ENCODE measurements at places on chromosomes 4 and X.

GRCh38 chr4:156186111-156186510, 232.4 kb upstream of the CTSO start:
- DNase-seq = no peak

DNA sequence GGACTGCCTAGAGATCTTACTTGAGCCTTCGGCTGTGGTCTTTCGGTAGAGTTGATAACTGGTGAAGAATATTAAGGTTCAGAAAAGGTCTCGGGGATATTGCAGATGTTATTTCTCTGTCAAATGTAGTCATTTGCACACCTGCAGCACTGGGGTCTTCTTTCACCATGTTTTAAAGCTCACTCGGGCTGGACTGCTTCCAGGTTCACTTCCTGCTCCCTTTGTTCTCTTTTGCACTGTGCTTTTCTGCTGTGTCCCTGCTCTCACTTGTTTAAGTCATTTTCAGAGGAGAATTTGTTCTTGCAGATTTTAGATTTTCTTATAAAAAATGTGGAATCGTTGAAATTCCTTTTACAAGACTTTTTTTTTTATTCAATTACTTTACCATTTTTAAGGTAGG, 68.5 kb downstream of the BMPR1B start:
- DNase-seq = no peak

DNA sequence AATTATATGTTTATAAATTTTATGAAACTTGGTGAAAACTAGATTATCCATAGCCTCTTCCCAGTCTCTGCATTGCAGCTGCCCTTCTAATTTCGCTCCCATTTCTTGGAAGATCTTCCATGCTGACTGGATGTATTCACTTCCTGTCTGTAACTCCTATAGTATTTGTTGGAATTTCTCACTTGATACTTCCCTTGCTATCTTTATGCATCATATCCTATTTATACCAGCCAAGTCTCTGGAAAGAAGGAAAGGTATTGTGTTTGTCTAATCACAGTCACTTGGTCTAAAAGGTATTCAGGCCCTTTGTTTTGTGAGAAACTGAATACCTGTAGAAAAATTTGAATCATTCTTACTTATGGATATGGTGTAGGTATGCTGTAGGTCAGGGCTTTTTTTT, 870.9 kb upstream of the FRG1 start:
- no peak for DNase-seq

DNA sequence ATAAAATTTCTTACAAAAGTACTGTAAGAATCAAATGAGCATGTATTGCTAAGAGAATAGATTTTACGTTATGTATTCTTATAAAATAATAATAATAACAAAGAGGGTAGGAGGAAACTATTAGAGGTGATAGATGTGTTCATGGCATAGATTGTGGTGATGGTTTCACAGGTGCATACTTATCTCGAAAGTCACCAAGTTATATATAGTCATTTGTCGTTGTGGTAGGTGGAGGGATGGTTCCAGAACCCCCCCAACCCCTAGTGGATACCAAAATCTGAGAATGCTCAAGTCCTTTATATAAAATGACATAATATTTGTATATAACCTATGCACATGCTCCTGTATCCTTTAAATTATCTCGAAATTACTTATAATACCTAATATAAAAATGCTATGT, 36.7 kb upstream of the H2AZ1 start:
- DNase-seq = no peak

- DNase-seq = no peak
Observed at GRCh38 chrX:148024425-148025148, 43.5 kb downstream of the FMR1NB start.

DNA sequence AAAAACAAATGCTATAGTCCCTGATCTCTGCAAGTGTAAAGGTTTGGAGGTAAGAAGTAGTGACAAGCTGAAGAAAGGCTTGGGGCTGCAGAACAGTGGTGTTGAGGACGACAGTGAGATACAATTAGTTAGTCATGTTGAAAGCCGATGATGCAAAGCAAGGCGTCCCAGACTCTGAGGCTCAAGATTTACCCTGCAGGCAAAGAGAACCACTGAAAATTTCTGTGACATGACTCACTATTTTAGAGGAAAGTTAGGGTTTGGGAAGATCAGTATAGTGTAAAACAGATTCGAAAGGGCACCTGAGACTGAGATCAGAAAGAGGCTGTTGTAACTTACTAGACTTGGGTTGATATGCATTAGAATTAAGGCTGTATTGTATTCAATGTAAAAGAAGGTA, 281.3 kb upstream of the FTHL17 start:
- DNase-seq = peak; percentile 42

DNA sequence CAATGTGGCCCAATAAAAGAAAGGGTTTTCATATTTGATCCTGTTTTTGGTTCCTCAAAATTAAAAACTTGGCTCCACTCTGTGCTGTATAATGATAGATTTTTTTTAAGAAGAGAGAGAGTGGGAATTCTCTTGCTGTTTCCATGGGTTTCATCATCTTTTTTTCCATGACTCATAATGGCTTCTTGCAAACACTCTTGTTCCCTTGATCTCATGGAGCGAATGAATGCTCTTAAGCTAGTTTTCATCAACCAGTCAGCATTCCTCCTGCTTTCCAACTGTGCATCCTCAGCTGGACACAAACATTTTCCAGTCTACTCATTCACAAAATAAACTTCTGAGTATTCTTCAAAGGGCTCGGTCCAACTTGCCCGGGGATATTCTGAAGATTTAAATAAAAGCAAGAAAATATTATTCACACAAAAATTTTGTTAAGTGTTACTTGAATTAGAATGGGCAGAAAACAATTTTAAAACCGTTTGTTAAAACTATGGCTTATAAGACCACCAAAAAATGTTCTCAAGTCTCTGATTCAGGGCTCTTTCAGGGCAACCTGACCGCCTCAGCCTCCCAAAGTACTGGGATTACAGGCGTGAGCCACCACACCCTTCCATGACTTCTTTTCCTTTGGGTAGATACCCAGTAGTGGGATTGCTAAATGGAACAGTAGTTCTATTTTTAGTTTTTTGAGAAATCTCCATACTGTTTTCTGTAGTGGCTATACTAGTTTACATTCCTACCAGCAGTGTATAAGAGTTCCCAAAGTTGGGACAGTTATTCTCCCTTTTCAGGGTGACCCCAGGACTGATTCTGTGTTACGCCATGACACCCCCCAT, 64.7 kb downstream of the TMEM156 start:
- peak; percentile 97 for DNase-seq

DNA sequence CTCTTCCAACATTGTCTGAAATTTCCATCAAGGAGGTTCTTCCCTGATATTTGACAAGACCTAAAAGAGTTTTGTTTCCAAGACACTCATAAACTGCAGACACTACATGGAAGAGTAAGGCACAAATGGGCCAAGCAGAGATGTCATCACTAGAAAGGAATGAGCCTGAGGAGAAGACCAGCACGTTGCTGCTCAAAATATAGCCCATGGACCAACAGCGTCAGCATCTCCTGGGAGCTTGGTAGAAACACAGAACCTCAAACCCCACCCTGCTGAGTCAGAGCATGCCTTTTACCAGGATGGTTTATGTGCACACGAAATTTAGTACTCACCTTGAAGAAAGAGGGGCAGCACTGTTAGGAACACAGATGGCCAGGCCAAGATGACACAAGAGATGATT, 128.7 kb upstream of the MID1 start:
- peak; percentile 41 for DNase-seq

DNA sequence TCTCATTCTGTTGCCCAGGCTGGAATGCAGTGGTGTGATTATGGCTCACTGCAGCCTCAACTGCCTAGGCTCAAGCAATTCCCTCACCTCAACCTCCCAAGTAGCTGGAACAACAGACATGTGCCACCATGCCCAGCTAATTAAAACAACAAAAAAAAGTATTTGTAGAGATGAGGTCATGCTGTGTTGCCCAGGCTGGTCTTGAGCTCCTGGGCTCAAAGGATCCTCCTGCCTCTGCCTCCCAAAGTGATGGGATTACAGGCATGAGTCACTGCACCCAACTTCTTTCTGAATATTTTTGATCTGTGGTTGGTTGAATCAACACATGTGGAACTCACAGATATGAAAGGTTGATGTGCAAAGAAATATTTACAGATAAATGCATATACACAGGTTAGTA, 18.5 kb upstream of the SEPTIN11 start:
- no peak for DNase-seq

DNA sequence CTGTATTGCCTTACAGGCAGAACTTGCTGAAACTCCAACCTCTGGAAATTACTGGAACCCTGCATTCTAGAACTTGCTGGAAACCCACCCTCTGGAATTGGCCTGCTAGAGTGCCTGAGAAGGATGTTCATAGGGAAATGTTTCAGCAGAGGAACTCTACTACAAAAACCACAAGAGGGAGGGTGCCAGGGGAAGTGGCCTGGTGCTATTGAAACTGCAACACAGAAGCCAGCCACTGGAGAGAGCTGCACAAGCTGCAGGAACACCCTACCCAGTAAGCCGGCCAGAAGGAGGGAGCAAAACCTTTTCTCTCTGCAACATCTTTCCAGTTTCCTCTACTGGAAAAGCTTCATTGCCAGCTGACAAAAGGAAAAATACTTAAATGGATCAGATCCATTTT, 2.5 kb upstream of the BRWD3 start:
- DNase-seq = no peak

- DNase-seq = no peak
Observed at GRCh38 chr4:168632301-168632725, 135.5 kb downstream of the PALLD start.

DNA sequence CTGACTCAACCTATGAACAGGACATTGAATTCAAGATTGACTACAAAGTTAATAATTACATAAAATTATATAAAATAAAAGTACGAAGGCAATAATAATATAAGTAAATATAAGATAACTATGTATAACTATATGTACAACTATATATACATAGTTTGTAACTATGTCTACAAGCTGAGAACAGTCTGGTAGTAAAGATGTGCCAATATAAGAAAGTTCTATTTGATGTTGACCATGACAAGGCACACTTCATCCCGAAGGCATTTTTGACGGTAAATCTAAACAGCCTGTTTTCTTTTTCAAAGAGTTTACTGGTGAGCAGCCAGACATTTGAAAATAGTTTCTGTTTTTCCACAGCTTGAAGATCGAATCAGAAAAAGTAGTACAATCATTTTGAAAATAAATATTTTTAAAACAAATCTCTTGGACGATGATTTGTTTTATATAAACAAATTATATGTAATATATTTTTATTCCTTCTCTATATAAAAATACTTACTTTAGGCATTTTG, 112.9 kb downstream of the CEP44 start:
- DNase-seq = no peak

- DNase-seq = peak; percentile 70
Observed at GRCh38 chr4:169256101-169256612, 14.6 kb downstream of the SH3RF1 start.

- DNase-seq = peak; percentile 80
Observed at GRCh38 chr4:25767877-25768725, 94.7 kb downstream of the SEL1L3 start.

- no peak for DNase-seq
Observed at GRCh38 chr4:56302760-56303159, 84.5 kb downstream of the AASDH start.

DNA sequence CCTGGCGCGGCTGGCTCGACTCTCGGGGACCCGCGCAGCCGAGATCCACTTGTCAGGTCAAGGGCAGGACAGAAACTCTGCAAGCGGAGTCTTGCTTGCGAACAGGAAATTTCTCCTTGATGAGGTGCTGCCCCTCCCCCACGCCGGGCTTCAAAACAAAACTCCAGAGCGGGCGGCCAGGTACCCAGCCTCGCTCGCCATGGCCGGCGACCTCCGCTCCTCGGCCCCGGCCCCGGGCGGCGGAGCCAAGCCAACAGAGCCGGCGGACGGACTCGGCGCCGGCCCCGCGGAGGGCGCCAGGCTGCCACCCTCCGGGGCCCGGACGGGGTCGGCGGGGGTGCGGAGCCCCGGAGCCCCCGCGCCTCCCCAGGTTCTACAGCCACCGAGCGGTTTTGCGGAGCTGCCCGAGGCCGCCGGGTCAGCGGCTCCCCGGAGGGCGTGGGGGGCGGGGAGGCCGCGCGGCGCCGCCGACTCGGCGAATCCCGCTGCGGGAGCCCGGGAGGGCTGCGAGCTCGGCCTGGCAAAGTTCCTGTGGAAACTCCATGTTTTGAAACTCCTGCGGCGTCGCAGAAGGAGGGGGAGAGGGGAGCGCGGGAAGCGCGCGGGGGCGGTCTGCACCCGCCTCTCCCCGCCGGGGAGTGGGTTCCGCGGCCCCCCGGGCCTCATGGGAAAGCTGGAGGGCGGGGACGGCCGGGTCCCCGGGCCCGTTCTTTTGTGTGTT, 11.7 kb upstream of the BCOR start:
- peak; percentile 53 for DNase-seq
